SHP77 treated with DMSO at 0.1 percent for 48 hours (cell line): ENCODE measurements at places on chromosomes 6 and 20.

DNA sequence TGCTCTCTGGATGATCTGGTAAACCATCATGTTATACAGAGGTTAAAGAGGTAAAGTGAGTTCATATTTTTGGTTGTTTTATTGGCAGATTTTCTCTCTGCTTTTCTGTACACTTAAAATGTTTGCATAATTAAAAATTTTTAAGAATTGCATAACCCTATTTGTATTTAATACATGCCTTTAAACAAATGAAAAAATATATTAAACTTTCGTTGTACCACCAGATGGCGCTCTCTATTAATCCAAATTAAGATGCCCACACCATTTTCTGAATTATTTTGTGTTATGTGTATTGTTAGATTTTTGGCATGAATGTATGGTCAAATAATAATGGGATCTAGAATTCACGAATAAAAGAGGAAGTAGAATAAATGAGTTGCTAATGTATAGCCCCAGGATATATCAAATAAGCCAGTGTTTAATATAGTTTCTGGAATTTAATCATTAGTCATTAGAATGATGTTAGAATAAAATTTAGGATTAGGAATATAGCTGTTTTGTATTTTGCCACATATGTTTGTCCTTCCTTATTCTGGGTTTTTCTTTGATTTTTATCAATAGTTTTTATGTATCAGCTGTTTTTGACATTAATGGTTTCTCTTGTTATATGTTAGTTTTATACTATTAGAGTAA, 38.9 kb downstream of the SMAP1 start:
- DNase-seq = peak; percentile 15

DNA sequence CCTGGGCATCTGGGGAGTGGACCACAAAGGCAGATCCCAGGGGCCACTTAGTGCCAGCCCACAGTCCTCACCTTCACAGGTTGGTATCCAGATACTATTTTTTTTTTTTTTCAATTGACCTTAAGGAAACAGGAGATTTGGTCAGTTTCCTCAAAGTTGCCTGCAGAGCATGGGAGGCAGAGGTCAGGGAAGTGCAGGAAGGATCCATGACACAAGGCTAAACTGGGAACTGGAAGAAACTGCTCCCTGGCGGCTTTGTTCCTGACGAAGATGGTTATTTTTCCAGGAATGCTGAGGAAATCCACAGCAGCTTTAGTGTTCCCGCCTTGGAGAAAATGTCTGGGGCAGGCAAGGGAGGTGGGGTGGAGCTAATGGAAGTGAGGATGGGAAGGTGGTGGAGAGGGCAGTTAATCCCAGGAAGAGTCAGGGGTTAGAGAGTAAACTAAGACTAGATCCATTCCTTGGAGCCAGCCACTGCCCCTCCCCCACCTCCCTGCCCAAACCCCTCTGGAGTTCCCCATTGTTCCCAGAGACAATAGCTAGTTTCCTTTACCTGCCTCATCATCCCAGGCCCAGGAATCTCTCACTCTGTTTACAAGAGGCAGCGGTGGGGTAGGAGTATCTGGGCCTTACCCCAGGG, 14.3 kb upstream of the MYMX start:
- no peak for DNase-seq

DNA sequence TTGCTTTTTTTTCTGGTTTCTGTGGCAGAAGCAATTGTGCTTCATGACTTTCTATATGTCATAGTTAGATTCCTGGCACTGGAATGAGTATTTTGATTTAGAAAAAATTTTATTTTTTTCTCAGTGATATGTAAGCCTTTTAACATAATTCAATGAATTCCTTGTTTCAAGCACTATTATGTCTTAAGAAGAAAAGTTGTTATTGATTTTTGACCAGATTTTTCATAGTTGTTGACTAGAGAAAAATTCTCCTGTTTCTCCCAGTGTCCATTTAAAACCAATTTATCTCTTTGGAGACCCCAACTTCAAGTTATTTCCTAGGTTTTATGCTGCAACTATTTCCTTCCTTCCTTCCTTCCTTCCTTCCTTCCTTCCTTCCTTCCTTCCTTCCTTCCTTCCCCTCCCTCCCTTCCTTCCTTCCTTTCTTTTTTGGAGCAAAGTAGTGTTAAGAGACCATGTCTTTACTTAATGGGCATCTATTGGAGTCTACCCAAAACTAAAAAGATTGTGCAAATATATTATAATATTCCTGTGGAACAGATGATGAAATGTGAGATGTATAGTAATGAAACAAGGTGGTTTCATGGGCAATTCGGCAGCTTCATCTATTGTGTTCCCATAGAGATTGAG, 346.9 kb downstream of the RNF144B start:
- DNase-seq = no peak

DNA sequence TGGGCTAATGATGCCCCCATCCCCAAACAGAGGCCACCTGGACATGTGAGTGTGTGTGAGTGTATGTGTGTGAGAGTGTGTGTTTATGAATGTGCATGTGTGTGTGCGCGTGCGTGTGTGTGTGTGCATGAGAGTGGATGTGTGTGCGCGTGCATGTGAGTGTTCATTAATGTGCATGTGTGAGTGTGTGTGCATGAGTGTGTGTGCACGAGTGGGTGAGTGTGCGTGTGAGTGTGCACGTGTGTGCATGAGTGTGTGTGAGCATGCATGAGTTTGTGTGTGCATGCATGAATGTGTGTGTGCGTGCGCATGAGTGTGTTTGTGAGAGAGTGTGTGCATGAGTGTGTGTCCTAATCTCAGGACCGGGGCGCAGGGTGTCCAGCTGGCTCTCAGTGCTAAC, 1.3 kb downstream of the IYD start:
- DNase-seq = no peak

DNA sequence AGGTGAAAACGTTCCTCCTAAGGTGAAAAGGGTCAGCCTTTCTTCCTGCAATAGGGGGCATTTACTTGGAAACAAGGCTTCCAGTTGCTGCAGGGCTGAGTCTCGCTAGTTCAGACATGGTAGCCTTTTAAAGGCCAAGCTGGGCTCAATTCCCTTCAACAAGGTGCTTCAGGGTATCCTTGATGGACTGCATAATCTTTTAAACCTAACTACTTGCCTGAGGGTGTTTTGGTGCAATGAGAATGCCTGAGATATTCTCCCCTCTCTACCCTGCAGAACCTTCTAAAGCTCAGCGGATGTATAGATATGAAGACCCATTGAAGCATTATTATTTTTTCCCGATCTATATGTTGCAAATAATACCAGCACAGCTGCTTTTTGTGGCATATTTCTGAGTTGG, 416.1 kb downstream of the QKI start:
- DNase-seq = no peak

DNA sequence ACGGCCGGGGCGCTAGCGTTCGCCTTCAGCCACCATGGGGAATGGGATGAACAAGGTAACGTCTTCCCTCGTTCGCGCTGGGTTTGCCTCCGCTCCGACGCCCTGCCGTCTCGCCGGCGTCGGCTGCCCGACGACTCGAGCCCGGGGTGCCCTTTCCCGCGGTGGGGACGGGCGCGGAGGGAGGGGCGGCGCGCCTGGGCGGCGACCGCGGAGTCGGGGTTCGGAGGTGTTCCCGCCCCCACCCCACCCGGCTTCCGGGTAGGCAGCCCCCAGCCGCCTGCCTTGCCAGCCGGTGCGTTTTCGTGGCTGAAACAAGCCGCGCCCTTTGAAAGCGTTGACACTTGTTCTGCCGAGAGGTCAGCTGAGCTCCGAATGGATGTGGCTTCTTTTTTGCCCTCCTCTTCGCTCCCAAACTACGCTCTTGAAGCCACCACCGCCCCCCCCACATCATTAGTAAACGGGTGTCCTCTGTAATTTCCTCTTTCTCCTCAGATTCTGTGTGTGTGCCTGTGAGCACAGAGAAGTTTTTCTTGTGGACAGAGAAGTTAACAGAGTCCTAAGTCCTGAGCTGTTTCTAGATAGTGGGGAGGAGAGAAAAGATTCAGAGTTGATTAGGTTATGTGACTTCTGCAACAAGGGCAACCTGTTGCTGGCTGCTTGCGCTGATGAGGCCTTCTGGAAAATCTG, 362 bp downstream of the DUSP22 start:
- no peak for DNase-seq

- no peak for DNase-seq
These were observed 214.9 kb upstream of the KCNG1 start for GRCh38 chr20:51237791-51238190.

GRCh38 chr6:2655844-2656433, 94.8 kb downstream of the MYLK4 start:
- no peak for DNase-seq
